ENCODE measurements at places on chromosomes 12 and 14. TPM values are rescaled to one million over a fixed set of nuclear protein-coding genes. Genes with fewer than 3 reads are reported as not detected.

Gene IL31
- not detected for total RNA-seq

Gene ATP23
- 12.1 TPM for total RNA-seq

Gene DBX2
- not detected for total RNA-seq

Gene ZC2HC1C
- total RNA-seq = 3.3 TPM

Gene TSHR
- total RNA-seq = not detected

Gene TMEM117
- 8.5 TPM for total RNA-seq

Gene MSI1
- total RNA-seq = 0.80 TPM

Gene TRHDE
- total RNA-seq = not detected

Data from HepG2 (cell line).